ENCODE measurements at places on chromosomes 6 and 20.

DNA sequence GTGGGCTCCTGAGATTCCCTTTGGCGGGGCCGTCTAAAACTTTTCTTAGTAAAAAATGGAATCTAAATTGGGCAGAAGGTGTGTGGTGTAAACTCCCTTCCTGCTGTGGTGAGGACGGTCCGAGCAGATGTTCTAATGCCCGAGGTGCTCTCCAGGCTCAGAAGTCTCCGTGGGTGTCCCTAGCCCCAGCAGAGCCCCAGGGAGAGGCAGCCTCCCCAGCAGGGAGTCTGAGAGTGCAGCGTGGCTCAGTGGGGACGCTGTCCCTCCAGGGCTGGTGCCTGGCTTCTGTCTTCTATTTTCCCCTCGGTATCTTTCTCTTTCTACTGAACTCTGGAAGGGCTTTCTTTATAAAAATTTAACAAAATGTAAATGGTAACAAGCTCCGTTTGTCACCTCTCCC, 208.2 kb downstream of the SMOC2 start:
- no peak for DNase-seq

DNA sequence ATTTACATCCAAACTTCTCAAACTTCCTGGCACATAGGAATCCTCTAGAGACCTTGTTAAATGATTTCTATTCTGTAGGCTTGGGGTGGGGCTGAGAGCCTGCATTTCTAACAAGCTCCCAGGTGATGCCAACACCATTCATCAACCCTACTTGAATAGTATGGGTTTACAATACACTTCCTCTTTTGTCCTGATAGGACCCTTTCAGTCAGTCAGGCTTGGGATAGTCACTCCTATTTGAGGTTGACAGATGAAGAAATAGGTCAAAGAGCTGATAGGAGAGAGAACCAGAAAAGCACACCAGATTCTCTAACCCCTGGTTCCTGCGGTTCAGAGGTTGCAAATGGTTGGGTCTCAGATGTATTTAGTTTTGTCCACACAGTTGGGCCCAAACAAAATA, 273.4 kb downstream of the TSHZ2 start:
- DNase-seq: no peak

GRCh38 chr6:118843685-118844390, 50.1 kb upstream of the ASF1A start:
- no peak for DNase-seq

- no peak for DNase-seq
Observed at GRCh38 chr6:40371621-40372020, 215.5 kb downstream of the LRFN2 start.

DNA sequence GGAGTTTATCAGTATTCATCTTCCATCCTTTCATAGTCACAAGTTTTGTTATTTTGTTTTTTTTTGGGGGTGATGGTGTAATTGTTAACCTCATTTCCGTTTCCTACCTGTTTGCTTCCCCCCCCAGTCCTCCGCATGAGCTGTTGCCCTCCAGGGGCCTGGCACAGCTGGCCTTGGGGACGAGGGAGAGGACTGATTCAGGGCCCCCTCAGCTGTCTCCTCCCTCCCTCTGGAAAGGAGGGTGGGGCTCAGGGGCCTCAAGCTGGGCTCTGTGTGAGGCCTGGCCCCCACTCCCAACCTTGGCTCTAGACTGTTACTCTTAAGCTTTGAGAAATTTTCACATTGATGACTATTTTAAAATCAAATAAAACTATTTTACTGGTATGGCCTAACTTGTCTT, 4.0 kb downstream of the LRRC73 start:
- no peak for DNase-seq

- no peak for DNase-seq
Observed at GRCh38 chr6:167336844-167337630, 12.2 kb downstream of the TTLL2 start.

Measured in T1000 (cell line).